NCI-H1436 treated with DMSO at 0.1 percent for 48 hours (cell line): ENCODE measurements at places on chromosomes 1 and 21.

DNA sequence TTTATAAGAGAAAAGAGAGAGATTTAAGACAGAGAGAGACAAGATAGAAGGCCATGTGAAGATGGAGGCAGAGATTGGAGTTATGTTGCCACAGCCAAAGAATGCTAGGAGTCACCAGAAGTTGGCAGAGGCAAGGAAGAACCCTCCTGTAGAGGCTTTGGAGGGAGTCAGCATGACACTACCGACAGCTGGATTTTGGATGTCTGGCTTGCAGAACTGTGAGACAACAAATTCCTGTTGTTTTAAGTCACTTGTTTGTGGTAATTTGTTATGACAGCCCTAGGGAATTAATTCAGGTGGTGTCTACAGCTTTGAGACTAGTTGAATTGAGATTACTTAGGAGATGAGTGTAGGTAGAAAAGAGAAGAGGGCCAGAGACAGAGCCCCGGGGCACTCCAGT, 158.5 kb downstream of the DNM3 start:
- DNase-seq, result no peak

- no peak for DNase-seq
Measured at GRCh38 chr1:30242168-30242567, 481.2 kb downstream of the MATN1 start.

GRCh38 chr1:183417772-183418491, at the start of gene NMNAT2:
Gene NMNAT2, minus strand, starts transcription at chr1:183418380. Its CDS starts 113 bp downstream, at chr1:183418267.
- DNase-seq, result no peak

GRCh38 chr21:36700971-36701755, 2.2 kb downstream of the SIM2 start:
- DNase-seq, result no peak
